Endothelial cell (in vitro differentiated cells): ENCODE measurements at places on chromosomes 7 and 10.

DNA sequence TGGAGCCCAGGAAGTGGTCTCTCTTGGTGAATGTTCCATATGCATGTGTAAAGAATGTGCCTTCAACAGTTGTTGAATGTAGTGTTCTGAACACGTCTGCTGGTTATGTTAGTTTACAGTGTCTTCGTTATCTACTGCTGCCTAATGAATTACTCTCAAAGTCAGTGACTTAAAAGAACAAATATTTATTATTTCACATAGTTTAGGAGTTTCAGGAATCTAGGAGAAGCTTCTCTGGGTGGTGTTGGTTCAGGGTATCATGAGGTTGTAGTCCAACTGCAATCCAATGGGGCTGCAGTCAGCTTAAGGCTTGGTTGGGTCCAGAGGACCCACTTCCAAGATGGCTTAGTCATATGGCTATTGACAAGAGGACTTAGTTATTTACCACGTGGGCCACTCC lies 36.6 kb upstream of the IGFBP3 start:
- DNase-seq: no peak
- no peaks in the 10 kb centered on the region for H3K27me3 ChIP-seq

DNA sequence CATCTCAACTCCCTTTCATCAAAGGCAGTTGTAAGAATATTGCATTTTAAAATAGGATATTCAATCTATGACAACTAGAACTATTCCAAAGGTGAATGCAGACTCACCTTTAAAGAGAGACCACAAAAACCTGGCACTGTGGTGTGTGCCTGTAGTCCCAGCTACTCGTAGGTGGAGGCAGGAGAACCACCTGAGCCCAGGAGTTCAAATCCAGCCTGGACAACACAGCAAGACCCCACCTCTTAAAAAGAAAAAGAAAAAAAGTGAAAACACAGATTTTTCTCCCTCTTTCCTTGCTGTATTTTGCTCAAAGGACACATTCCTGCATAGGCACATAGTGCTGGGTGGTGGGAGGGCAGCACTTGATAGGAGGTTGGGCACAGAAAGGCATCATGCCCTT lies 739 bp upstream of the ALDH18A1 start:
- no peak for DNase-seq
- no peak overlapping the region for H3K27ac ChIP-seq
- H3K4me1 ChIP-seq: peaks cover 12% of the 10 kb centered on the region
- H3K27me3 ChIP-seq: peaks cover 3% of the 10 kb centered on the region

GRCh38 chr7:10360050-10360449 lies 613.6 kb upstream of the PHF14 start:
- no peak for DNase-seq
- H3K27me3 ChIP-seq: peaks cover 2% of the 10 kb centered on the region
- H3K4me3 ChIP-seq: no peak overlapping the region
- H3K27ac ChIP-seq: no peak overlapping the region

DNA sequence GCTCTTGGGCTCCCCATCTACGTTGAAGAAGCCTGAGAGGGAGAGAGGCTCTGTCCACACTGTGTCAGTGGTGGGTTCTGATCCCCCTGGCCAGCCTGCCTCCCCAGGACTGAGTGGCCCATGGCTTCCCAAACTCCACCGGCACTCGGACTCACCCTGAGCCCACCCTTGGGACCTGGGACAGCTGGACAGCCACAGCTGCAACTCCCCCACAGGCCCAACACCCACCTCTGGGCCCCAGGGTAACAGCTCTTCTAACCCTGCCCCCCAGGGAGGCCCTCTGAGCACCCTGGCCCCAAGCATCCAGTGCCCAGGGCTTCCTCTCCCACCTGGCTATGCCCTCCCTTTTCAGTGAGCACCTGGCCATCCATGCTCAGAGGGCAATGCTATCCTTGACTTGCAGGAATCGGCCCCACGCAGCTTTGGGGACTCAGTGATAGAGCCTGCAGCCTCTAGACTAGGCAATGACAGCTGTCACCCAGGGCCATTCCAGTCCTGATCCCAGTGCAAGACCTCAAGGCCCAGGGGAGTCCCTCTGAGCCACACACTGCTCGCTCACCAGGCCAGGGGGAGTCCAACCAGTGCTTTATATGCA lies 17.9 kb downstream of the OGDHL start:
- peaks cover 15% of the 10 kb centered on the region for H3K36me3 ChIP-seq
- no peak overlapping the region for H3K4me3 ChIP-seq
- no peak overlapping the region for H3K27ac ChIP-seq
- no peak for DNase-seq
- peaks cover 4% of the 10 kb centered on the region for H3K4me1 ChIP-seq

DNA sequence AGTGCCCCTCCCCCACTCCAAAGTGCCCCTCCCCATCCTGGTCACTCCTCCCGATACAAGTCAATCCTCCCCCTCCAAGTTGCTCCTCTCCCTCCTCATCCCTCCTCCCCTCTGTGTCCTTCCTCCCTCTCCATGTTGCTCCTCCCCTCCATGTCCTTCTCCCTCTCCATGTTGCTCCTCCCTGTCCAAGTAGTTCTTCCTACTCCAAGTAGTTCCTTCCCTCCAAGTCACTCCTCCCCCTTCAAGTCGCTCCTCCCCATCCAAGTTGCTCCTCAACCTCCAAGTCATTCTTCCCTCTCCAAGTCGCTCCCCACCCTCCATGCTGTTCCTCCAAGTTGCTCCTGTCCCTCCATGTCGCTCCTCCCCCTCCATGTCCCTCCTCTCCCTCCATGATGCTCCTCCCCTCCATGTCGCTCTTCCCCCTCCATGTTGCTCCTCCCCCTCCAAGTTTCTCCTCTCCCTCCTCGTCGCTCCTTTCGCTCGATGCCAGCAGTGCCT lies 8.6 kb upstream of the WBP1L start:
- H3K4me3 ChIP-seq: no peak overlapping the region
- H3K4me1 ChIP-seq: peaks cover 21% of the 10 kb centered on the region
- no peak overlapping the region for H3K27ac ChIP-seq
- no peaks in the 10 kb centered on the region for H3K36me3 ChIP-seq

DNA sequence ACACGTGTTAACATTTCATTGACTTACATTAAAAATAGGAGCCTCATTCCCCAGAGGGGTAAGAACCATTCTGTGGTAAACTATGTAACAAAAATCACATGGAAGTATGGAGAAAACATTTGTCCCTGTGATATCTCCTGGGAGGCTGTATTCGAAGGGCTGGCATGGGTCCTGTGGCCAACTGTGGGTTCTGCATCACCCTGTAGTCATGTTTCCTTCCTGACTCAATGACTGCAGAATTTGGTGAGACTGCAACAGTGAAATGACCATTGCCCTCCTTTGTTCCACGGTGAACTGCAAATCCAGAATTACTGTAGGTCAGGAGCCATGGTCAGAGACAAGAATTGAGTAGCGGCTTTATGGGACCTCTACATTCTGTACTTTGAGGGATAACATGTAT lies 3.6 kb upstream of the ZEB1 start:
- no peak overlapping the region for H3K27ac ChIP-seq
- H3K4me3 ChIP-seq: no peak overlapping the region
- H3K27me3 ChIP-seq: peaks cover 8% of the 10 kb centered on the region
- H3K4me1 ChIP-seq: peaks cover 25% of the 10 kb centered on the region

- H3K4me3 ChIP-seq: no peak overlapping the region
- H3K36me3 ChIP-seq: peaks cover 10% of the 10 kb centered on the region
- no peak for DNase-seq
- no peaks in the 10 kb centered on the region for H3K27me3 ChIP-seq
These were observed 98.3 kb downstream of the MKLN1 start for GRCh38 chr7:131425992-131426391.

- peaks cover 5% of the 10 kb centered on the region for H3K4me1 ChIP-seq
- H3K36me3 ChIP-seq: no peaks in the 10 kb centered on the region
- no peak overlapping the region for H3K4me3 ChIP-seq
These were observed 722.9 kb downstream of the GRM8 start for GRCh38 chr7:126529833-126530232.

DNA sequence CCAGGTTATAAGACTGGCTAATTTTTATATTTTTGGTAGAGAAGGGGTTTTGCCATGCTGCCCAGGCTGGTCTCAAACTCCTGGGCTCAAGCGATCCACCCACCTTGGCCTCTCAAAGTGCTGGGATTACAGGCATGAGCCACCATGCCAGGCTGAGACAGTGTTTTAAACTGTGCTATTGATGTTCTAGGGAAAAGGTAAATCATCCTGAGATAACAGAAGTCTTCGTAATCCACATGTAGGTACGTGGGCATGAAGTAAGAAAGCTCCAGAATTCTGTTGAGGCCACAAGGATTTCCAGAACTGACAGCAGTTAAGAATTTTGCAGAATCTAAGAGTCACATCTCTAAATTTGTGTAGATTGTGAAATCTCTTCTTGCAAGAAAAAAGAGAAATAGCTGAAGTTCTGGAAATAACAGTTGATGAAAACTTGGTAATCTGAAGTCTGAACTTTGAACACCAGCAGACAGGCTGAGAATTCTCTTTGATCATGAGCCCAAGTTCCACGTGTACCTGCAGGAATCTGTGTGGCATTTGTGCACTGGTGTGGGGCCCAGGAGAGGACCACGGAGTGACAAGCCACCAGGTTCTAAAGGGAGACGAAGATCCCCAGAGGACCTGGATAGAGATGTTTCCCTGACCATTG lies 24.6 kb downstream of the C7orf33 start:
- H3K4me1 ChIP-seq: no peaks in the 10 kb centered on the region
- DNase-seq: no peak
- no peak overlapping the region for H3K27ac ChIP-seq
- H3K4me3 ChIP-seq: no peak overlapping the region
- H3K27me3 ChIP-seq: peaks cover 1% of the 10 kb centered on the region
